ENCODE measurements at places on chromosomes 12 and 14. TPM values are rescaled to one million over a fixed set of nuclear protein-coding genes. Genes with fewer than 3 reads are reported as not detected.

Gene IAPP
- not detected for total RNA-seq

Gene CAPZA3
- total RNA-seq, result not detected

Gene GNB3
- 0.25 TPM for total RNA-seq

Gene FOXA1
- not detected for total RNA-seq

Gene C12orf54
- not detected for total RNA-seq

Gene TCL1B
- not detected for total RNA-seq

Gene DEGS2
- total RNA-seq, result 0.79 TPM

Gene KLRC3
- not detected for total RNA-seq

Gene GPR137C
- total RNA-seq, result 0.46 TPM

Gene TGM1
- total RNA-seq, result 109 TPM

Gene FAM90A1
- total RNA-seq, result not detected

DNA sequence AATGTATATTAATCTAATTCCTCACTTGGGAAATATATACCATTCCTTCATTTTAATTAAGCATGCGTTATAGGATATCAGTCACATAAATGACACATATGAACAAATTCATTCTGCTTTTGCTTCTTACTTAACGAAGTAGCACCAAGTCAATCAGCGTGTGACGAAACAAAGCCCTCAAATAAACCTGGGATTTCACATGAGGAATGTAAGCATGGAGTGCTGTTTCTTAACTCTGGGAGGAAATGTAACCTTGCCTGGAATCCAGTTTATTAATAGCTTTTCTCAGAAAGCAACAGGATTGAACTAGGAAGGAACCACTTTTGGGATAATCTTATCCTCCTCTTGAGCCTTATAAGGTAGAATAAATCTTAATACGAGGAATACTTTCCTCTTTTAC, 72.0 kb downstream of the NIN start:
- DNase-seq, result no peak

GRCh38 chr12:115946867-115947695, 330.4 kb downstream of the MED13L start:
- DNase-seq, result no peak

- no peak for DNase-seq
These were observed 17.5 kb upstream of the GPATCH2L start for GRCh38 chr14:76134231-76134630.

DNA sequence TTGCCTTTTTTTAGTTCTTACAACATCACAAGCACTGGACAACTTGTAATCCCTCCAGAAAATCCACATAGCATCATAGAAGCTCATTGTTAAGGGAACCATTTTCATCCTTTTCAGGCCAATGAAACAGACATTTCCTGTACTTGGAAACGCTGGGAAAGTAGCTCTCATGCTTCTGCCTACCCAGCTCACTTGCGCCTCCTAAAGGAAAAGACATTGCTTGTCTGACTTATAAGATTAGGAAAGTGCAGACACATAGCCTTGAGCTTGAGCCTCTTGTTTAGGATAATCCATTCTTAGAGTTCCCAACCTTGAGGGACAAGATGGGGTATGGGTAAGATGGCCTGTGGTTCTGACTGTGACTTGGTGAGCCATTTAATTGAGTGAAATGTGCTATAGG, 589.5 kb downstream of the NOVA1 start:
- DNase-seq, result no peak

DNA sequence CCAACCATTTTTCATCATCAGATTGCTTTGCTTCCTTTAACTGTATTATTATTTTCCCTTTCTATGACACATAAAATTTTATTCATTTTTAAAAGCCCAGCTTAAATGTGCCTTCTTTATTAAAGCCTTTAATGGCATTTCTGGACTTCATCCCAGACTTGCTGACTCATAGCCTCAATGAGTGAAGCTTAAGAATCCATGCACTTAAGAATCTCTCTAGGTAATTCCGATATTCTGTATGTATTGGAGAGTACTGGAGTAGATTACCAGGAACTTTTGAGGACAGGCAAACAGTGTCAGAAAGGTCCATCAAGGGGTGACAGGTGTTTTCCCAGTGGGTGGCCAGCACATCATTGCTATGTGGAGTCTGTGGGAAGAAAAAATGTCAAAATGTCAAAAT, 107.9 kb downstream of the PTPRQ start:
- no peak for DNase-seq

- no peak for DNase-seq
These were observed 222.3 kb upstream of the NOVA1 start for GRCh38 chr14:26820138-26820537.

GRCh38 chr14:73785336-73785833, 66.2 kb upstream of the PTGR2 start:
- no peak for DNase-seq

DNA sequence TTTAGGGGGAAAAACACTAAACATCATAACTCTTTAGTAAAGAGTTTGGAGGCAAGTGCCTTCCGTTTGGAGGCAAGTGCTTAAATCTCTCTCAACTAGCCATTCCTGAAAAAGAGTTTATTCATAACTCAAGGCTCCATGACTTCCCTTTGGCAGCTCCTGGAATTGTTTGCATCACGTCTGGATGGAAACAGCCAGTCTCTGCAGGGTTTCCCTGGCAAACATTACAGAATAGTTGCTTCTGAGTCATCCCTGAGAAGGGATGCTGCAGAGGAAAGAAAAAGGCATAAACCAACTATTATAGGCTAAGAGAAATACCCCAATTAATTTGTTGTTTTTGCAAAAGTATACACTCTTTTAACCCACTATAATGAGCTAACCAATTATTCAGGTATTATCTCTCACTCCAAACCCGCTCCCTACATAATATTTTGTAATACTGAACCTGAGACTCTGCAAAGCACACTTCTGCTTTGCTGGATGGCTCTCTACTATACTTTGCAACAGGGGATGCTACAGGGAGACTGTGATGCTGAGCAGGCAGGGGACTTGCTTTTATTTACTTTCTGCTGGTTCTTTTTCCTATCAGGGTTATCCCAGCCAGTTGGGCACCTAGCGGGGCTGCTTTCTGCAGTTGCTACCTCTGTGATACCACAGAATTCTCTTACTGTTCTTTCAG, 497.7 kb downstream of the FUT8 start:
- DNase-seq, result no peak

GRCh38 chr12:64522316-64522715, 70.4 kb downstream of the TBK1 start:
- no peak for DNase-seq

DNA sequence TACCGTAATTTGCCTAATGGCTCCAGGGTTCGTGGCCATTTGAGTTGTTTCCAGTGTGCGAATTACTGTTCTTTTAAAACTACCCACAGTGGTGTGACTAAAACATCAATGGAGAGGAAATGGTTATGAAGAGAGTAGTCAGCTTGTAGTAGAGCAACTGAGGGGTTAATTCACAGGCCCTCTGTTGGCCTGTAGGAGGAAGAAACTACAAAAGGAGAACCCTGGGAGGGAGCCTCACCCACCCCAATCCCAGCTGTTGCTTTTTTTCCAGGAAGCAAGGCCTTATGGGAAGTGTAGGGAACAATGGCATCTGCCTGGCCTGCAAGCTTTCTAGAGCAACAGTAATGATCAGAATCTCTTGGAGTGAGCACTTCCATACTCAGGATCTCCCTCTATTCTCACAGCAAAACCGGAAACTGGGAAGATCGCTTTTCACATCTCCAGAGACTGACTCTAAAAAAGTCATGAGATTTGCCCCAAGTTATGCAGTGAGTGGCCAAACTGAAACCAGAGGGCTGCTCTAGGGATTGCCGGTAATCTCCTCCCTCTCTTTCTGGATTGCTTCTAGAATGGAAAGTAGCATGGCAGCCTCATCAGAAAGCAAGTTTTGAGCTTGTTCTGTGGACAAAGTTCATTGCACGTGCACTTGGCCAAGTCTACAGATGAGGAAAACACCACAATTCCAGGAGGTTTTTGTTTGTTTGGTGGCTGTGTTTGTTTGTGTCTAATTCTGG, 125.3 kb upstream of the PWP1 start:
- no peak for DNase-seq

DNA sequence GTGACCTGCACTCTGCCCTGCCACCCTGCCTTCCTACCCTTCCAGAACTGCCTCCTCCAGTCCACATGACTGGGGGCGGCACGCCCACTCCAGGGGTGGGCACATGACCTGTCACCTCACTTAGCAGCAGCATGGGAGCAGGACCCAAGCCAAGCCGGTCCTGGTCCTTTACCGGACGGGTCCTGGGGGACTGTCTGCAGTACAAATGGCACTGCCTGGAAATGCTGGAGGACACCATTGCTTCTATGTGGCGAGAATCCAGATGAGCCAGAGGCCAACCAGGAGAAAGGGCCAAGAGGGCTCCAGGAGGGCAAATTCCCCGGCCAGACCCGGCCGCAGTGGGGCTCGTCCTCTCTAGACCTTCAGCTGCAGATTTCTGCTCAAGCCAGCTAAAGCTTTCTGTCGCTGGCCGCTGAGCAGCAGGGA, 33.1 kb downstream of the ITPK1 start:
- DNase-seq, result no peak

DNA sequence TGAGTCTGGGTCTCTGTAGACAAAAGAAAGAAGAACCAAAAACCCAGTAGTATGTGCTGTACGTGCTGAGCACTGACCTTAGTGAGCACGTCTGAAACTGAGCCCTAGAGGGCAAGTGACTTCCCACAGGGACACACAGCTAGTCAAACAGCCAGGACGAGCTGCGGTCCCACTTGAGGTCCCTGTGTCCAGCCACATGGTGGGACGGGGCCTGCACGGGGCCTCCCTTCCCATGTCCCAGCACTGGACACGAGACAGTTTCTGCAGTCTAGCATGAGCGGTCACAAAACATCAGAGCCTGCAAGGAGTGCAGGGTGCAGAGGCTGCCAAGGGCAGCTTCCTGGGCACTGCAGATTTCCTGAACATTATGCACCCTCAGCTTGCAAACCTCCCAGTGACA, 121.6 kb downstream of the NCOR2 start:
- DNase-seq, result no peak

- DNase-seq, result no peak
These were observed 27.4 kb downstream of the NELL2 start for GRCh38 chr12:44848703-44849085.

GRCh38 chr12:75813072-75813471, 218.5 kb downstream of the PHLDA1 start:
- no peak for DNase-seq

- no peak for DNase-seq
These were observed 23.2 kb downstream of the PXN start for GRCh38 chr12:120242275-120242799.

- DNase-seq, result no peak
These were observed 83.6 kb downstream of the ALX1 start for GRCh38 chr12:85363382-85364190.

DNA sequence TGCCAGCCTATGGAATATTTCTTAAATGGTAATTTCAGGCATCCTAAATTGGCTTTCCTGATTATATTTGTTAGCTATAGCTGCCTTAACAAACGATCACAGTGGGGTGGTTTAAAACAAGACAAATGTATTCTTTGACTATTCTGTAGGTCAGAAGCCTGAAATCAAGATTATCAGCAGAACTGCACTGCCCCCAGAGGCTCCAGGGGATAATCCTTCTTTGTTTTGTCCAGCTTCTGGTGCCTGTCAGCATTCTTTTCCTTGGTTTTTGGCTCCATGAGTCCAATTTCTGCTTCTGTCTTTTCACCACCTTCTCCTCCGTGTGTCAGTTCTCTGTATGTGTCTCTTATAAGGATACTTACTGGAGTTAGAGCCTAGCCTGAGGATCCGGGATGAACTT, 1282.2 kb upstream of the USP15 start:
- no peak for DNase-seq

DNA sequence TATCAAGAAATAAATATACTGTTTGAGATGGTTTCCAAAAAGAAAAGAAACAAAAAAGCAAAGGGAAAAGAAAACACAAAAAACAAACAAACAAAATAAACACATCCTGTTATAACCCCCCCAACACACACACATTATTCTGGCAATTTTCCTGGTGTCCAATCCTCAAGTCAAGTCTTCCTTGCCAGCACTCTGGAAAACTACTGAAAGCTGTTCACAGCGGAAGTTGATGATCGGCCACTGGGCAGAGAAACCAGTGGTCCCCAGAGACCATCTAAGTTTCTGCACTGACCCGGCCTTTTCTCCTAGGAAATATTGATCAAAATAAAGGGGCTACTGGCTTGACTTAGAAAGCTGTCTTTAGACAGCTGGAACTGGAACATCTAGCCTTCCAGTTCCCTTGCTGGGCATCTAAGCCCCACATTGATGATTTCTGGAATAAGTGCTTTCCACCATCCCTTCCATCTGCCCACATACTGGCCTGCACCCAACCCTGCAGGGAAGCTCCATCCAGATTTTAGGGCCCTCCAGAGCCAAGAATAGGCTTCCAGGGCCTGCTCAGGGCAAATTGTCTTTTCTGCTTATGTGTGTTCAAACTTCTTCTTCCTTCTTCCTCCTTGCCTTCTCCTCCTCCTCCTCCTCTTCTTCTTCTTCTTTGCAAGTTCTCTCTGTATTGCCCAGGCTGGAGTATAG, 11.6 kb upstream of the PPP1CC start:
- DNase-seq, result no peak

GRCh38 chr12:65656891-65657351, 167.4 kb upstream of the HMGA2 start:
- no peak for DNase-seq

DNA sequence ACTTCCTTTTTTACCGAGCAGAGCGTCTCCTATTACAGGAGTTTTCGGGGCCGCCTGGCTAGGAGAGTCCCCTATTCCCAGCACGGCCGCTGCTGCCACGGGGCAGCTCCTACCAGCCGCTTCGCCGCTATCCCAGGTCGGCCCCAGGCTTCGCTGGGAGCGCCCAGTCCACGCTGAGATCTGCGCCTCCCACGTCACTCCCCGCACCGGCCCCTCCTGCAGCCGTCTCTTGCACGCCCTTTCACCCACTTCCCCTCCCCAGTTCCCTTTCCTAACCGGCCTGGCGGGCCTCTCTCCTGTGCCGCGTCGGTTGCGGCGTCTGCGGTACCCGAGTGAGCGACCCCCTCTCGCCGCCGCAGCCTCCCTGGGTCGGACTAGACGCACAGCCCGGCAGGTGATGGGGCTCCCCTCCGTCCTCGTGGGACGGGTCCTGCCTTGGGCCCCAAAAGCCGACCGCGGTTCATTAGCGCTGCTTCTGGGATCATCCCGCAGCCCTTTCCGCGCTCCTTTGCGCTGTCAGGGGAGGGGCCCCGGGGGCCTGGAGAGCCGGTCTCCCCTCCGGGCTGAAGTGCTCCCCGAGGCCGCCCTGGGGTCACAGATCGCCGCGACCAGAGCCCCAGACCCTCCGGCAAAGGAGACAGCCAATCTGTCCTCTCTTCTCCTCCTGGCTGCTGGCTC, 1318.4 kb downstream of the TMEM121 start:
- DNase-seq, result no peak

DNA sequence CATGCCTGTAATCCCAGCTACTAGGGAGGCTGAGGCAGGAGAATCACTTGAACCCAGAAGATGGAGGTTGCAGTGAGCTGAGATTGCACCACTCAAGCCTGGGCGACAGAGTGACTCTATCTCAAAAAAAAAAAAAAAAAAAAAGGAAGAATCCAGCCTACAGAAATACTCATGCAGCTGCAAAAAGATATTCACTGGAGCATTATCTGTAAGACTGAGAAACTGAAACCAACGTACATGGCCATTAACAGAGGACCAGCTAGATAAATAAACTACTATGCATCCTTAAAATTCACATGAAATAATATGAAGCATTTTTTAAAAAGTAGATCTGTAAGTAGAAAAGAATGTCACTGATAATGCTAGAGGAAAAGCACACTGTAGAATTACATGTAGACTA, 3.5 kb downstream of the SLC7A7 start:
- DNase-seq, result no peak

GRCh38 chr12:24773996-24774395, 174.9 kb downstream of the BCAT1 start:
- no peak for DNase-seq

Data from omental fat pad (tissue), 4 donors.